ENCODE measurements at places on chromosomes 12 and 14.
A peak's percentile ranks its signal among the peaks of the same experiment; 100 is the strongest.

- DNase-seq: no peak
Measured at GRCh38 chr12:125434936-125435443, 369.8 kb downstream of the AACS start.

DNA sequence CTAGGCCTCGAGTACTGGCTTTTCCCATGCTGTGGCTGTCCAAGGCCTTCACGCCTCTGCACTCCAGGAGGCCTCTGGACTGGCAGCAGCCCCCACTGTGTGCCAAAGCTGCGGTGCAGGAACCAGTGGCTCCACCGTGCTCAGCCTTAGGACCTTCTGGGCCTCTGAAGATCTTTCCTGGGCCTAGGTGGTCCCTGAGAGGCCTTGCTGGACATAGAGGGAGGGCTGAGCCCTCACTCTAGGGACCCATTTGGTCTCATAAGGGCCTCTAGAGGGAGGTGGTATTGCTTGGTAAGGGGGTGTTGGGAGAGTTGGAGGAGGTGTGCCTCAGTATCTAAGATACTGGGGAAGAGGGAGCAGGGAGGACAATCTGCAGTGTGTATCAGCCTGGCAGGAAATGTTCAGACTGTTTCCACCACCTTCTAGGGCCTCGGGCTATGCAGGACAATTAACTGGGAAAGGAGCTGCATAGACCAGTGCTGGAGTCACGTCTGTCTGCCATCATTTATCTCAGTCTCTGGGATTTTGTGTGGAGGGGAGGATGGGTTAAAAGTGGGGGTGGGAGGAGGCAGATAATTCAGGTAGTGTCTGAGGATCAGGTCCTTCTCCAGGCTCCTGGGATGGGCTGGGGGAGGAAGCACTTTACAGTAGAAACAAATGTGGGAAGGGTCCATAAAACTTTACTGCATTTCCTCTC is 2.9 kb downstream of the HOXC5 start:
- no peak for DNase-seq

DNA sequence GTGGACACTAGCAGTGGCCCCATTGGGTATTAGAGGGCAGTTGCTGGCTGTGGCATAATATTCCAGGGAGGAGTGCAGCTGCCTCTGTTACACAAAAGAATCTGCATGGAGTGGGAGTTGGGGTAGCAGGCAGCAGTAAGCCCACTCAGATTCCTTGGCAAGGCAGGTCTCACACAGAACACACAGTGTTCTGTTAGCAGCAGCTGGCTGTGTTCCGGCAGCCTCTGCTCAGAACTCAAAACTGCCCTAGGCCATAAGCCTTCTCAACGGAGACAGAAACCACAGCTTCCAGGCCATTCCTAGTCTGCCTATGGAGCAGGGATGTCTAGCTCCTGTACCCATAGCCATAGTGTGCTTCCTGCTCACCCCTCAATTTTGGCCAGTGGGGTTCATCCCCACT is 1085.4 kb downstream of the SLC6A15 start:
- no peak for DNase-seq

GRCh38 chr12:6333029-6333428 is 8.8 kb downstream of the TNFRSF1A start:
- no peak for DNase-seq

DNA sequence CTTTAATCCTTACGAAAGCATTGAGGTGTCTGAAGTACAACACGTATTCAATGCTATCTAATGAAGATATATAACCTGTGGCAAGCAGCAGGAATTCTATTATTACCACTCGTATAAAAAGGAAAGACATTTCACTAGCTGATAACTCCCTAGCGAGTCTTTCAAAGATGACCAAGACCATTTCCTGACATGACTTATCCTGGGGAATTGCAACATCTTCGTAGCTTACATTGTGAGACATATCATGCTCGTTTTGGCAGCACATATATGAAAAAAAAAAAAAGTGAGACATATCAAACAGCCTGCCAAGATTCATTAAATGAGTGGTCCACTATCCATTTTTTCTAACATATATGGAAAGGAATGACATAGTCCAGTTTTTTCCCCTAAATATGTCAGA is 337.0 kb downstream of the FSCB start:
- no peak for DNase-seq

DNA sequence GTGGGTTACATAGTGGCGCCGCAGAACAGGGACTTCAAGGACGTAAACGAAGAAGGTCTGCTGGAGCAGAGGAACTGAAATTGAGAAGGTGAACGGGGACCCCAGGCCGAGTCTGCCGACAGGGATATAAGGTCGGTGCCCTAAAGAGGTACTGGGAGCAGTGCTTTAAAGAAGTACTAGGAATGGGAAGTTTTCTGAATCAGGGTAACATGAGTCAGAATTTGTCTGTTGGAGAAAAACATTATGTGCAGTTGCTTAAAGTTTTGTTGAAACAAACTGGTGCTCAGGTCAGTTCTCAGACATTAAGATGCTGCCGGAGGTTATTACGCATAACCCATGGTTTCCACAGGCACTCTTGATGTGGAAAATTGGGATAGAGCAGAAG is 14.8 kb upstream of the SLC10A1 start:
- no peak for DNase-seq

GRCh38 chr12:2417481-2418160 is 364.8 kb downstream of the CACNA1C start:
- DNase-seq: no peak

DNA sequence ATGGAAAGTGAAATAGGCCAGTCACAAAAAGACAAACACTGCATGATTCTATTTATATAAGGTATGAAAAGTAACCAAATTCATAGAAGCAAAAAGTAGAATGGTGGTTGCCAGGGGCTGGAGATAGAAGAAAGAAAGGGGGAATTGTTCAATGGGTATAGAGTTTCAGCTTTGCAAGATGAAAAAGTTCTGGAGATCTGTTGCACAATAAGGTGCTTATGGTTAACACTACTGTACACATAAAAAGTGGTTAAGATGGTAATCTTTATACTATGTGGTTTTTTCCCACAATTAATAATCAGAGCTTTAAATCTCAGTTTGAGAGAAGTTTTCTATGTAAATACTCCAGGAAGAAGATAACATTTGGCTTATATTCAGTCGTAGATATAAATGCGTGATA is 73.4 kb downstream of the SLC38A4 start:
- no peak for DNase-seq

GRCh38 chr14:70785556-70785955 is 23.8 kb downstream of the MAP3K9 start:
- no peak for DNase-seq

DNA sequence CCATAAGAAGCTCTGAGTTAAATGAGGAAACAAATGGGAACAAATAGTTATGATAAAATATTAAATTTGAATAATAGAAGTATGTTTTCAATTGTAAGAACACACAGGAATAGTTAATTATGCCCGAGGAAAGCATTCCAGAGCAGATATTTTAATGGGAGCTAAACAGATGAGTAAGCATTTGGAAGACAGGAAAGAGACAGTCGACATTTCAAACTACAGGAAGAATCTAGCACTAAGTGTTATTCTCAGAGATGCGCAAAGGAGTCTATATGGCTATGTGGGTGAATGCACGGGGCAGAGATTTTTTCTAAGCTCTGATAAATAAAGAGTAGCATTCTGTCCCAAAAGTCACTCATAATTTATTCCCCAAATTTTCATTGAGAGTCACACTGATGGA is 64.5 kb upstream of the SSTR1 start:
- peak; percentile 37 for DNase-seq

DNA sequence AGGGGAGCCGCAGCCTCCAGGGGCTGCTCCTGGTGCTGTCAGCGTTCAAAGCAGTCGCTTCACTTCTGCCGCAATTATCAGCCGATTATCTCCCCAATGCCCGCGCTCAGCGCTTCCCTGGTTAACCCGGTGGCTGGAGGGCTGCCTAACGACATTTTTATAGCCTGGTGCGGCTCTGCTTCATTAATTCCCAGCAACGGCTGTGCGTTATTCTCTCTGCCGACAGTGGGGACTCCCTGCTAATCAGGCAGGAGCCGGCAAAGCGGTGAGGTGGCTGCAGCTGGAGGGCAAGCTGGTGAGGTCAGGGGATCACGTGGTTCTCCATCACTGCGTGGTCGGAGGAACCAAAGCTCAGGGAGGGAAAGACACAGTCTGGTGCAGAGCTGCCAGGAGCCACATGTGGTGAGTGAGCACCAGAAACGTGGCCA is 62.9 kb downstream of the GLRX5 start:
- no peak for DNase-seq

DNA sequence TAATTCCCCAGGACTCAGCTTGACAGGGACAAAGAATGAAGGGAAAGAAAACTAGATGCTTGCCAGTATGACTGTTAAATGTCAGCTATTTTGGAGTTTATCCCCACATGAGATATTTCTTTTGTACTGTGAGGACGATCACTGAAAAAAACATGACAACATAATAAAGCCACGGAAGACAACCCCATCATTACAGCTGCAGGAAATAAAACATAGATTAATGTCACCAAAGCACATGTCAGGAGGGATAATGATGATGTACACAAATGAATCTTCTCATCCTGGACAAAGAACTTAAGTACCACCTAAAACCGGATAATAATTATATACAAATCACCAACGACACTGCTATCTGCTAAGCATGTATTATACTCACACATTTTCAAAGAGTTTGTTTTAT is 84.6 kb upstream of the GRIP1 start:
- no peak for DNase-seq

GRCh38 chr14:95548328-95548929 is 13.6 kb downstream of the GLRX5 start:
- no peak for DNase-seq

DNA sequence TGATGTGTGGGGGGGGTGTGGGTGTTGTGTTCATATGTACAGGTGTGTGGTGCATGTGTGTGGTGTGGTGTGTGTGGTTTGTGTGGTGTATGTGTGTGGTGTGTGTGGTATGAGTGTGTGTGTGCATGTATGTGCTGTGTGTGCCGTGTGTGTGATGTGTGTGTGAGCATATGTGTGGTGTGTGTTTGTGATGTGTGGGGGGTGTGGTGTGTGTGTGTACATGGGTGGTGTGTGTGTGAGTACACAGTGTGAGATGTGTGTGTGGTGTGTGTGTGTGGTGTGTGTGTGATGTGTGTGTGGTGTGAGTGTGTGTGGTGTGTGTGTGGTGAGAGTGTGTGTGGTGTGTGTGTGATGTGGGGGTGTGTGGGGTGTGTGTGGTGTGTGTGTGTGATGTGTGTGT is 24.5 kb upstream of the CMKLR1 start:
- DNase-seq: no peak

DNA sequence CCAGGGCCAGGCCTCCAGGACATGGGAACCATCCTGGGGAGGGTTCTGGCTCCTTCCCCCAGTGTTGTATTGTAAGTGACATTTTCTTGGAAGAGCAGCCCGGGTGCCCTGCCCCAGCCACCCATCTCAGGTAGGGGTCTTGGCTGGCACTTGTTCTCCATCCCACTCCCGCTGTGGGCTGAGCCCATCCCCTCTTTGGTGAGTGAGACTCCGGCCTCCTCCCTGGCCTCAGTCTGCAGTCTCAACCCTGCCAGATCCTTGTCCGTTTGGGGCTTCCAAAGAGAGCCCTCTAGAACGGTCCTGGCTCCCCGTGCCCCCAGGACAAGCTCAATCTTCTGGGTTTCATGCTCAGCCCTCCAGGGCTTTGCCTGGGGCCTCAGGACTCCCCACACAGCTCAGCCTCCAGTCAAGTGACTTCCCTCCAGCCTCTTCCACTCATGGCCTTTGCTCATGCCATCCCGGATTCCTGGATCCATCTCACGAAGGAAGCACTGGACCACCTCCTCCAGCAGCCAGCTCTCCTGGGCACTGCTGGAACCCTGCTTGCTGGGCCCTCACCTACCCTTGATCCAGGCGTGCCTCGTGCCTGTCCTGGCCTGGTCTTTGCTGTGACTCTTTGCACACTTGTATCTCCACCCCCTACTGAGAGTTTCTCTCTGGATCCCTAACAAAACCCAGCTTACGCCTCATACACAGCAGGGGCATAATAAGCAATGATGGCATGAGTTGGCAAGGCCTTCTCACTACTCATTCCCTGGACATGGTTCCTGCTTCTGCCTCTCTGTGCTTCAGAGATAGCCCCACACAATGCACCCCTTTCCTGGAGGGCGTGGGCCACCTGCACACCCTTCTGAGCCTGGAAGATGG is 297.4 kb upstream of the RTL1 start:
- no peak for DNase-seq

GRCh38 chr12:20345866-20346265 is 22.5 kb upstream of the PDE3A start:
- DNase-seq: no peak

Data from GM04504 (cell line).